ENCODE measurements at places on chromosomes 3 and 15. TPM values are rescaled to one million over a fixed set of nuclear protein-coding genes. Genes with fewer than 3 reads are reported as not detected.
A peak's percentile ranks its signal among the peaks of the same experiment; 100 is the strongest.

- no peak overlapping the region for H3K27ac ChIP-seq
- H3K4me3 ChIP-seq, result no peak overlapping the region
- no peaks in the 10 kb centered on the region for H3K36me3 ChIP-seq
- peaks cover 3% of the 10 kb centered on the region for H3K4me1 ChIP-seq
Observed at GRCh38 chr3:152817400-152817799, 17.5 kb upstream of the P2RY1 start.

- H3K4me3 ChIP-seq, result peak overlapping the region; percentile 82
- H3K36me3 ChIP-seq, result peaks cover 2% of the 10 kb centered on the region
- no peaks in the 10 kb centered on the region for H3K27me3 ChIP-seq
- peaks cover 23% of the 10 kb centered on the region for H3K4me1 ChIP-seq
- DNase-seq, result peak; percentile 37
- peak overlapping the region; percentile 85 for H3K27ac ChIP-seq
Observed at GRCh38 chr3:39106851-39107387, 508 bp downstream of the GORASP1 start.

The CHST14 gene
- total RNA-seq, result 29.1 TPM

- H3K4me1 ChIP-seq, result peaks cover 7% of the 10 kb centered on the region
- H3K4me3 ChIP-seq, result no peak overlapping the region
- no peaks in the 10 kb centered on the region for H3K27me3 ChIP-seq
- DNase-seq, result no peak
- H3K36me3 ChIP-seq, result no peaks in the 10 kb centered on the region
Observed at GRCh38 chr3:143595456-143596077, 252.7 kb downstream of the SLC9A9 start.

GRCh38 chr3:52146811-52147210 lies 7.4 kb downstream of the POC1A start:
- H3K4me1 ChIP-seq, result no peaks in the 10 kb centered on the region
- H3K4me3 ChIP-seq, result no peak overlapping the region
- no peaks in the 10 kb centered on the region for H3K36me3 ChIP-seq

DNA sequence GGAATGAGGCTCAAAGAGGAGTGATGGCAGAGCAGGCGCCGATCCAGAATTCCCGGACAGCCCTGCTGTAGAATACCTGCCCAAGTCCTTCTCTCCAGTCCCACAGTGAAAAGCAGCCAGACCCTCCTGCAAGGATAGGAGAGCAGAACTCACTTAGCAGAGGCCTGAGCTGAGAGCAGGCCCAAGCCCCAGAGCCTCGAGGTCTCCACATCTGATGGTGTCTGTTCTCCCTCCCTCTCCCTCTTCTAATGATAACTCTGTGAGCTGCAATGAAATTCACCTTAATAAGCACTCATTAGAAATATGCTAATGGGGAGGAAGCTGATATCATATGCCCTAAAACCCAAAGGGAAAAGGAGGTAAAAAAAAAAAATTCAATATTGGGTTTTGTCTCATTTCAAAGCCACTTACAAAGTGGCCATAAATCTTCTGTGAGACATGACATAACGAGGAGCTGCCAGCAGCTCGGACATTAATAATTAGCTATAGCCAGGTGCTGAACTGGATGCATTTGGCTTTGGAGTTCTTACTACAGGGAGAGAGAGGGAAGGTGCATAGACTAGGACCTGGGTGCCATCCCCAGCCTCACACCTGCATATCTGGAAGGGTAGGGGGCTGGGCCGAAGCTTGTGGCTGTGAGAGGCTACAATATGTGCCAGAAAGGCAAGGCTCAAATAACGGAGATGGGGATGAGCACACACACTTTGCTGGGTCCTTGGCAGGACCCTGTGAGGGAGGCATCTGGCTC lies 108.4 kb downstream of the MEGF11 start:
- DNase-seq, result no peak
- peak overlapping the region; percentile 27 for H3K27ac ChIP-seq
- no peak overlapping the region for H3K4me3 ChIP-seq
- H3K36me3 ChIP-seq, result no peaks in the 10 kb centered on the region
- H3K4me1 ChIP-seq, result peaks cover 14% of the 10 kb centered on the region

- H3K4me1 ChIP-seq, result peaks cover 4% of the 10 kb centered on the region
- no peak for DNase-seq
- no peak overlapping the region for H3K27ac ChIP-seq
- H3K27me3 ChIP-seq, result no peaks in the 10 kb centered on the region
- no peaks in the 10 kb centered on the region for H3K36me3 ChIP-seq
- no peak overlapping the region for H3K4me3 ChIP-seq
Observed at GRCh38 chr3:5754602-5755001, 567.1 kb downstream of the EDEM1 start.

DNA sequence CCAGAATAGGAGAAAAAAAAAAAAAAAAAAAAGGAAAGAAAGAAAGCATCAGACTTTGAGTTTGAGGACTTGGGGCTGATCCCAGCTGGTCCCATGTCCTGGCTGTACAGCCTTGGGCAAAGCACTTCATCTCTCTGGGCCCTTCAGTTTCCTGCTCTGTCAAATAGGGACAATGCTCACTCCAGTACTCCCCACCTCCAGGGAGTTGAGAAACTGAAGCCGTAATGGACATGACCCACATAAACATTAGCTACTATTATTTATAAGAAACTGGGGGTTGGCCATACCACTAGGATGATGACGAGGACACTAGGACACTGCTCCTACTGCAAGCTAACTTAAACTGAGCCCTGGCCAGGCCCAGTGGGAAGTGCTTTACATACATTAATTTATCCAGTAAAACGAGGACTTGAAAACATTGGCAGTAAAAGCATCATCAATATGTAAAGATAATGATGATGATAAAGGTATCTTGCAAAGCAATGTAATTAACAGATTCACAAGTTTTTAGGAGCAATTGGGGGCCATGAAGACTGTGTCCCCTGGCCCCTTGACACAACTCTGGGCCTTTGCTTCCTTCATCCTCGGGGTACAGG lies 22.9 kb upstream of the SMAD6 start:
- no peak for DNase-seq
- peak overlapping the region; percentile 91 for H3K27ac ChIP-seq
- H3K4me1 ChIP-seq, result peaks cover 25% of the 10 kb centered on the region
- no peaks in the 10 kb centered on the region for H3K27me3 ChIP-seq
- H3K36me3 ChIP-seq, result no peaks in the 10 kb centered on the region

DNA sequence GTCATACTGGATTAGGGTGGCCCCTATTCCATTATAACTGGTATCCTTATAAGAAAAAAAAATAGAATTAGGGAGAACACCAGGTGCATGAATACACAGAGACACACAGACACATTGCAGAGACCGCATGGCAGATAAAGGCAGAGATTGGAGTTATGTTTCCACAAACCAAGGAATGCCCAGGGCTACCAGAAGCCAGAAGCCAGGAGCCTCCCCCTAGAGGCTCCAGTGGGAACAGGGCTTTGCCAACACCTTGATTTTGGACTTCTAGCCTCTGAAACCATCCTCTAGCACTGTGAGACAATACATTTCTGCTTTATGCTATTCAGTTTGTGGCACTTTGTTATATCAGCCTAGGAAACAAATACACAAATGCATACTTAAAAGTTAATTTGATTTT lies 10.4 kb downstream of the GOLM2 start:
- peaks cover 3% of the 10 kb centered on the region for H3K36me3 ChIP-seq
- H3K27me3 ChIP-seq, result no peaks in the 10 kb centered on the region
- DNase-seq, result no peak
- no peak overlapping the region for H3K27ac ChIP-seq
- no peak overlapping the region for H3K4me3 ChIP-seq

DNA sequence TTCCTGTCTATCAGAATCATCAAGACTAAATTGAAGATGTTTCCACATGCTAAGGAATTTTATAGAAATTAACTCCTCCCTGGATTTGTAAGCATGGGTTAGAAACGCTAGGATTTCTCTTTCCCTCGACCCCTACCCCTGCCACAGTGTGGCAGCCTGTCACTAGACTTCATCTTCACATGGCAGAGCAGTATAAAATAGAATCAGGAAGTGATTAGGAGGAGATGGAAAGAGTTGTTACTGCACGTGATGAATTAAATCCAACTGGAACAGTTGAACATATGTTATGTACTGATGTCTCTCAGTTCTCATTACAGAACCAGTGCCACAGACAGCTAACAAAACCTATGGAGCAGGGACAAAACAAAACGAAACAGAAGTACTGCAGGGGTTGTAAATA lies 130.0 kb upstream of the BNIP2 start:
- H3K36me3 ChIP-seq, result no peaks in the 10 kb centered on the region
- no peak for DNase-seq
- H3K4me1 ChIP-seq, result no peaks in the 10 kb centered on the region
- no peak overlapping the region for H3K4me3 ChIP-seq
- H3K27me3 ChIP-seq, result peaks cover 36% of the 10 kb centered on the region

- peaks cover 7% of the 10 kb centered on the region for H3K4me1 ChIP-seq
- no peak overlapping the region for H3K4me3 ChIP-seq
- H3K27me3 ChIP-seq, result no peaks in the 10 kb centered on the region
- H3K36me3 ChIP-seq, result no peaks in the 10 kb centered on the region
- DNase-seq, result no peak
Observed at GRCh38 chr3:27279123-27279522, 90.1 kb downstream of the NEK10 start.

DNA sequence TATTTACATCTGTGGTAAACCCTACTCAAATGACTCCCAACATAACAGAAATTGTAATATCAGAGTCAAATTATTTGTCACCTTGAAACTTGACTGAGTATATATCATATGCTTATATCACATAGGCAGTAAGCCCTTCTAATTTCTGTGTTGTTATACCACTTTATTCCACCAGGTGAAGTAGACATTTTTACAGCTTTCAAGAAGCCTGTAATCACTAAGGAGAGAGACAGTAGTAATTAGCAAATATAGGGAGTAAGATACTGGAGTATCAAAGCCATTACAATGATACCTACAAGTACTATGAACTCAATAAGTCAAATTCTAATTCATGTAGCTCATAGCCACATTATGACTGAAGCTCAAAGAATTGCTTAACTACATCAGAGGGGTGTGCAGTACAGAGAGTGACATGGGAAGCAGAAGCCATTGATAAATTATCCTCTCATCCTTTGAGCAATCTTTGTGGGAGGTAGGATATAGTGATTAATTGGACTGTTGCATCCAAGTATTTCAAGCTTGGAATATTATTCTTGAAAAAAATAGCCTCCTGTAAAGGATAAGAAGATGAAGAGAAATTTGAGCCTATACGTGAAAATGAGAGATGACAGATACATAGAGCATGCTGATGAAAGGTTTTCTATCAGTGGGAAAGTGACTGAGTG lies 1005.9 kb downstream of the ZPLD1 start:
- no peaks in the 10 kb centered on the region for H3K27me3 ChIP-seq
- no peaks in the 10 kb centered on the region for H3K4me1 ChIP-seq
- no peak overlapping the region for H3K4me3 ChIP-seq

DNA sequence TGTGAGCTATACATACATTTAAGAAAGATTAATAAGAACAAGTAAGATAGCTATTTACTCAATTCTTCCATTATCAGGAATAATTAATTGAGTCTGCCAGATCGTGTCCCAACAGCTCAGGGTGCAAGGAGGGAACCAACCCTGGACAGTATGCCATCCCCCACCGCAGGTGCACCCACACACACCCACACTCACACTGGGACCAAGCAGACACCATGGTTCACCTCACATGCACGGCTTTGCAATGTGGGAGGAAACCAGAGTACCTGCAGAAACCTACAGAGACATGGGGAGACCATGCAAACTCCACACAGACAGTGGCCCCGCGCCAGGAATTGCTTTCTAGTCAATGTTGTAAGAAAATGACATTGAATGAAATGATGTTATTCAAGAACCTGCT lies 20.0 kb upstream of the TJP1 start:
- no peak overlapping the region for H3K4me3 ChIP-seq
- H3K27ac ChIP-seq, result no peak overlapping the region
- H3K36me3 ChIP-seq, result peaks cover 2% of the 10 kb centered on the region
- H3K27me3 ChIP-seq, result peaks cover 3% of the 10 kb centered on the region
- no peaks in the 10 kb centered on the region for H3K4me1 ChIP-seq

DNA sequence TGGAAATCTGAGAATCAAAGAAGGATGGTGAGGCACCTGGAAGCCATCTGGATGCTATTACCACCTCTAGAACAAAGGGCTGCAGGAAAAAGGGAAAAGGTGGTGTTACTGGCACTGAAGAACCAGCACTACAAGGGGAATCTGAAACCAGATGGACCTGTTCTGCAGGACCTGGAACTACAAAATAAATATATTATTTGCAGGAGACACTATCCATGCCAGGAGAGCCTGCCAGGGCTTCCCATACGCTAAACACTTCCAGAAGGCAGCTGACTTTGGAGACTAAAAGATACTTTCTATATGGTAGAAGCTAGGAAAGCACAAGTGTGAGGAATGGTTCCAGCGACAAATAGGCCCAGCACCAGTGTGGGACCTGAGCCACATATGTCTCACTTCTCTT lies 83.4 kb upstream of the POU1F1 start:
- no peaks in the 10 kb centered on the region for H3K27me3 ChIP-seq
- H3K4me3 ChIP-seq, result no peak overlapping the region

DNA sequence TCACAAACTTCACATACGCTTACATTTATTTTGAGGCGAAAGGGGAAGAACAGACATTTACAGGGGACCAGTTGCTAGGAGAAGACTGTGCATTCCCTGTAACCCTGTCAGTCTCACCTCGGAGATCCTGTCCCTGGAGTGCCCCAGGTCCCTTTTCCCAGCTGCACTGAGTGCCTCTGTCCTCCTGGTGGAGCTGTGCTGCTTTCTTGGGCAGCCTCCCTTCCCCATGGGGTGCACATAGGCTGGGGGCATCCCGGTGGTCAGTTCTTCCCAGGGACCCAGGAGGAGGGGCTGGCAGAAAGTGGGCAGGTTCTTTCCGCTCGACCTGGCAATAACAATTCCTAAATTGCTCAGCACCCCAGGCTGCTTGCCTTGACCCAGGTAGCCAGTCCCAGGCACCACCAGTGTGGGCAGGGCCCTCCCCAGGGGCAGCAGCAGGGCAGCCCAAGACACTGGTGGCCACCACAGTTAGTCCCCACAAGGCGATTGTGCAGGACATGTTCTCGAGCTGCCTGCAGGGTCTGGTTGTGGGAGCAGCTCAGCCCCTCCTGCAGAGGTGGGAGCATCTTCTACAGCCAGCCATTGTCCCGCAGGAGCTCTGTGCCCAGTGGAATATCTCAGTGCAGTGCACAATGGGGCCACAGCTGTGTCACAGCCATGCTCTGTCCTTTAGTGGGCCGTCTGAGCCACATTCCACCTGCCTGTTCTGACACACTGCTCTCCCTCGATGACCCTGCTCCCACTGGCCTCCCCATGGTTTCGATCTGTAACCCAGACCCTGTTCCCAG lies 36.3 kb downstream of the APBA2 start:
- no peak for DNase-seq
- peaks cover 11% of the 10 kb centered on the region for H3K36me3 ChIP-seq
- no peak overlapping the region for H3K4me3 ChIP-seq
- H3K4me1 ChIP-seq, result no peaks in the 10 kb centered on the region
- H3K27me3 ChIP-seq, result peaks cover 4% of the 10 kb centered on the region

- no peaks in the 10 kb centered on the region for H3K36me3 ChIP-seq
- H3K27me3 ChIP-seq, result peaks cover 12% of the 10 kb centered on the region
Observed at GRCh38 chr3:125410922-125411321, 35.8 kb upstream of the ZNF148 start.

DNA sequence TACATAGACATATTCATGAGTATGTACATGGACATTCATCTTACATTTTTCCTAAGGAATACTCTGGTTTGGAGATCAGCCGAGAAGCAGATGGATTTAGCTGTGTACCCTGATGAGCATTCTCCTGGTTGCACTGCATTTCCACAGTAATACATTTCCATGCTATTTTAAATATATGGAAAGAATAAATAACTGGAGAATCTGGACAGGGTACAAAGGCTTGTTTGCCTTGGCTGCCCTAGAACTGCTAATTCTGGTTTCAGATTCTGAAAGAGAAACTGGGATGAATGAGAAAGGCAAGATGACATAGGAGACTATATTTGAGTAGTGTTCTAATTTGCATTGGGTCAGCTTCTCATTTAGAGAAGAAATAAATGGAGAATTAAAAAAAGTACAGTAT lies 190.8 kb upstream of the FAM3D start:
- no peaks in the 10 kb centered on the region for H3K27me3 ChIP-seq
- no peak overlapping the region for H3K4me3 ChIP-seq
- H3K36me3 ChIP-seq, result no peaks in the 10 kb centered on the region
- DNase-seq, result no peak
- peaks cover 9% of the 10 kb centered on the region for H3K4me1 ChIP-seq
- H3K27ac ChIP-seq, result no peak overlapping the region
